ENCODE measurements at places on chromosomes 7 and 10. TPM values are rescaled to one million over a fixed set of nuclear protein-coding genes. Genes with fewer than 3 reads are reported as not detected.

HOXA9 gene
- total RNA-seq, result not detected

CPA5 gene
- total RNA-seq, result not detected

HECW1 gene
- 0.57 TPM for total RNA-seq

AKR1C8 gene
- total RNA-seq, result 0.48 TPM

PTPN20 gene
- not detected for total RNA-seq

MSMB gene
- total RNA-seq, result not detected

SAMD9 gene
- total RNA-seq, result 1.7 TPM

CRYGN gene
- total RNA-seq, result 0.13 TPM

C10orf67 gene
- 0.50 TPM for total RNA-seq

INTS15 gene
- 43.4 TPM for total RNA-seq

SPDYE6 gene
- total RNA-seq, result not detected
